ENCODE measurements at places on chromosomes 13 and 19.

DNA sequence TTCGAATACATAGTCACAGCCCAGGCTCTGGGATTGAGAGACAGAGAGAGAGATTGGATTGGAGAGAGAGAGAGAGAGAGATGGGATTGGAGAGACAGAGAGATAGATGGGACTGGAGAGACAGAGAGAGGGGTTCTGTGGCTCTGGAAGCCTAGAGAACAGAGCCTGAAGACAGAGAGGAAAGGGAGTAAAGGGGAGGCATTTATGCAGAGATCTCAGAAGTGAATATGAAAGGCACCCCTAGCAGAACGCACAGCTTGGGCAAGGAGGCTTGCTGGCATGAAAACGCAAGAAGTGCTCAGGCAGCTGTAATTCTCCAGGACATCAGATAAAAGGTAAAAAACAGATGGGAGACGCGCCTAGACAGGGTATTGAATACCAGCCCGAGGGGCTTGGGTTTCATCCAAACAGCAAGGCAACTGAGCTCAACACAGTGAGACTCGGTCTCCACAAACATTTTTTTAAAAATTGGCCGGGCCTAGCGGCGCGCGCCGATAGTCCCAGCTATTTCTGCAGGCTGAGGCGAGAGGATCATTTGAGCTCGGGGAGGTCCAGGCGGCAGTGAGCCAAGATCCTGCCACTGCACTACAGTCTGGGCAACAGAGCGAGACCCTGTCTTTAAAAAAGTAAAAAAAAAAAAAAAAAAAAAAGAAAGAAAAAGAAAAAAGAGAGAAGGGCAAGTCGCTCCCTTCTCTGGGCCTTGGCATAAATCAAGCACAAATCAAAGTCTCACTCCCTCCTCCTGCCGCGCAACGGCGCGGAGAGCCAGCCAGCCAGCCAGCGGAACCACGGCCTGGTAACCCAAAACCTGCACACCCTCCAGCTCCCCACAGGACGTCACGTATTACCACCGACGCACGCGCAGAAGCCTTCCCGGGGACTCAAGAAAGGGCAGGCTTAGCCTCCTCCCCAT, 774 bp upstream of the PPP2R1A start:
- peak; percentile 22 for DNase-seq

DNA sequence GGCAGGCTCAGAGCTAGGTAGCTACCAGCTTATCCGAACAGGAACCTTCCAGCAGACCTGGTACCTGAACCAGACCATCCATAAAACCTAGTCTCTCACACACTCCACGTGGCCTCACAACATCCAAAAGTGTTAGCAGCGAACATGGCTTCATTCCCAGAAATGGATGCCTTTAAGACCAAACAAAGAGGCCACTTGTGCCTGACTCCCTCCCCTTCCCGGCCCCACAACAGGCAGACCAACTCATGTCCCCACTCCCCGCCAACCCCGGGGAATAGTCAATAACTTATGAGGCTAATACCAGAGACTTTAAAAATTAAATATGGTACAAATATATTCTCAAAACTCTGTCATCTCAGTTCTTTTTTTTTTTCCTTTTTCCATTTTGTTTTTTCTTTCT, 46.2 kb downstream of the ZNF557 start:
- peak; percentile 43 for DNase-seq

DNA sequence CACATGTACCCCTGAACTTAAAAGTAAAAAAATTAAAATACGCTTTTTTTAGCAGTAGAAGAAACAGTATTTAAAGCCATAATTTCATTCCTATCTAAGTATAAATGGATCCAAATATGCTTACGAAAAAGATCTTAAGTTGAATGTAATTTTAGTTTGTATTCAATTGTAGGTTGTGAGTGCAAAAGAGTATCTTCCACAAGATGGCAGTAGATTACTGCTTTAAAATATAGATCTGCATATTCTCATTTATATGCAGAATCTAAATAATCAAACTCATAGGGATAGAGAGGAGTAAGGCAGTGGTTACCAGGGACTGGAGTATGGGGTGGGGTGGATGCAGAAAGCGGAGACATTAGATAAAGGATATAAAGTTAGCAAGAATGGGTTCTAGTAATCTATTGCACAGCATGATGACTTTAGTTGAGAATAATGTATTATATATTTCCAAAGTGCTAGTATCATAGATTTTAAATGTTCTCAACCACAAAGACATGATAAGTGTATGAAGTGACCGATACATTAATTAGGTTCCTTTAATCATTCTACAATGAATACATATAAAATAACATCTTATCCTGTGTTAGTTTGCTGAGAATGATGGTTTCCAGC, 14.2 kb downstream of the OR7A17 start:
- no peak for DNase-seq

DNA sequence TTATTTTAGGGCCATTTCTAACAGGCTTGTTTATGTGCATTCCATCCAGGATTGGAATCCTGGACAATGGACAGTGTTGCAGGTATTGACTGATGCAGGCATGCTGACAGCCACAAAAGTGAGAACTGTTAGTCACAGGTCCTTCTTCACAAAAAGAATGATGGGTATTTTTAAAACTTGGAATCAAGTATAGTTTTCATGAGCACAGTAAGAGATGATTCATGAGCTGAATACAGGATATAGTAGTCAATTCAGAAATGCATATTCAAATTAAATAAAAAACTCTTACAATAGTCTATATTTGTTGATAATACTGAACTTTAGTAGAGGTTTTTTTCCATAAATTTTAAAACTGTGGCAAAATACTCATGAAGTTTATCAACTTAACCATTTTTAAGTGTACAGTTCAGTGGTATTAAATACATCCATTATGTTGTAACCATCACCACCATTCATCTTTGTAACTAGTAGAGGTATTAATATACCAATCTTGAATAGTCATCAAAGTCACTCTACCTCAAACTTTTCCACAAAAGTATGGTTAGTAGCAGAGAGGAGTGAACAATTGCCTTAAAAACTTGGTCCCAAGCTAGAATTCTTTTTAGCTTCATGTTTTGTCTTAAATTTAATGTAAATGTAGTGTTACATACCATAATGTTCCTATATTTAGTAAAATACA, 79.5 kb downstream of the KCNRG start:
- DNase-seq: no peak

DNA sequence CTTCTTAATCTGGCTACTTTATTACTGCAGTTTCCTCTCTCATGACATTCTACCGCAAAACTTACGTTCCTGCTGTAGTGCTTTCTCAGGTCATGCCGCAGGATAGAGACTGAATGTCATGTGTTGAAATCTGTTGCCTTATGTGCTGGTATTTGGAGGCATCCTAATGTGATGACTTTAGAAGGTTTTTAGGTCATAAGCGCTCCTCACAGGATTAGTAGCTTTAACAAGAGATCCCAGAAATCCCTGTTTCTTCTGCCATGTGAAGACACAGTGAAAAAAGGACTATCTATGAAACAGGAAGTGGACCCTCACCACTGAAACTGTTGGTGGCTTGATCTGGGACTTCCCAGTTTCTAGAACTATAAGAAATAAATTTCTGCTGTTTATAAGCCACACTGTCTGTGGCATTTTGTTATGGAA, 209.3 kb downstream of the LACC1 start:
- no peak for DNase-seq

GRCh38 chr19:16878181-16878965, 10.4 kb upstream of the F2RL3 start:
- DNase-seq: no peak

GRCh38 chr19:18110609-18111232, 13.1 kb downstream of the MAST3 start:
- no peak for DNase-seq

DNA sequence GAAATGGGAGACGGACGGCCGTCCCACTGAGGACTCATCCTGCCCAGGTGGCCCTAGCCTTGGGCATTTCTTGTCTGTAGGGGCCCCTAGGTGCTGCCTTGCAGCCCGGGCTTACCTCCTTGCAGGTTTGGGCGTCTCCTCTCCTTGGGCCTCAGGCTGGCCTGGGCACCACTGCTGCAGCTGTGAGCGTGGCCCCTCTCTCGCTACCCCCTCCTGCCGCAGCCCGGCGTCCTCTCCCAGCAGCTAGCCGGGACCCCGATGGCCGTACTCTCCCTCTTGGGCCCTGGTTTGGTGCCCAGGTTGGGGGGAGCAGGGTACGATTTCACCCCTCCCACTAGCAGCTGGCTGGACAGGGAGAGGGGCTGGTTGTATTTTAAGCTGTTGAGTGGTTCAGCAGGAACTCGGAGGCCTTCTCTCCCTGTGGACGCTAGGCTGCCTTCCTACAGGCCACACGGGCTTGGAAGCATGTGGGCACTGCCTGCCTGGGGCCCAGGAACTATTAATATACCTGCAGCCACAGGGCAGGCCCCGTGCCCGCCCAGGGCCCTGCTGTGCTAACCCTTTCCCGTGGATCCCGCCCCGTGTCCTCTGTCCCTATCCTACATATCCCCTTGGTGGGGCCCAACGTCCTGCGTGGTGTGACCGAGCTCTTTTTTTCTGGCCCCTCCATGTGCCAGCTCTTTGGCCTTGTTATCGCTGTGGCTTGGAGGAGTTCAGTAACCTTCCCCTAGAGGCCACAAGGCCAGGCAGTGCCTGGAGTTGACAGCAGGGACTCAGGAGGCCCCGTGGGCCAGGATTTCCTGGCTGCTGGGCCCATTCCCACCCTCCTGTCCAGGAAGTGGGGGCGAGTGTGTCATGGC, 11.7 kb downstream of the NDUFB7 start:
- DNase-seq: no peak

- DNase-seq: peak; percentile 81
These were observed at the start of gene S1PR5 for GRCh38 chr19:10517361-10517759. Gene S1PR5 (minus strand): TSS chr19:10517447. CDS start chr19:10515011, 2,436 bp downstream.

GRCh38 chr13:82257790-82258507, 1624.3 kb downstream of the SLITRK1 start:
- DNase-seq: no peak

GRCh38 chr13:113666951-113667701, at the start of gene GRK1:
Gene GRK1 (plus strand): TSS chr13:113667219. CDS start chr13:113667387, 168 bp downstream.
- DNase-seq: no peak

- no peak for DNase-seq
These were observed 13.3 kb downstream of the TMEM150B start for GRCh38 chr19:55311797-55312196.

Measured in hypothalamus (tissue), 51 donors.